ENCODE measurements at places on chromosomes 6 and 20.

DNA sequence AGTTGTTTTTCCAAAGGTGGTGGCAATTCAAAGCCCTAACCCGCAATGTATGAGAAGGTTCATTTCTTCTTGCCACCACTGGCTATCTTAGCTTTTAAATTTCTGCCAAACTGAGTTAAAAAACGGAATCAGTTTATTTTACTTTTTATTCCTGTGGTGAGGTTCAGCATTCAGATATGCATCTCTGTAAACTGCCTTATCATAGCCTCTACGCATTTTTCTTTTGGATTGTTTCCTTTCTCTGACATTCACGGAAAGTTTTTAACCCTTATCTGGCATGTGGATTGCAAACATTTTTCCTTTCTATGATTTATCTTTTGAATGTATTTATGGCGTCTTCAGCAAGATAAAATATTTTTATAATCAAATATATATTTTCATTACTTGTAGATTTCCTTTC is 37.7 kb downstream of the AK9 start:
- no peak for DNase-seq

DNA sequence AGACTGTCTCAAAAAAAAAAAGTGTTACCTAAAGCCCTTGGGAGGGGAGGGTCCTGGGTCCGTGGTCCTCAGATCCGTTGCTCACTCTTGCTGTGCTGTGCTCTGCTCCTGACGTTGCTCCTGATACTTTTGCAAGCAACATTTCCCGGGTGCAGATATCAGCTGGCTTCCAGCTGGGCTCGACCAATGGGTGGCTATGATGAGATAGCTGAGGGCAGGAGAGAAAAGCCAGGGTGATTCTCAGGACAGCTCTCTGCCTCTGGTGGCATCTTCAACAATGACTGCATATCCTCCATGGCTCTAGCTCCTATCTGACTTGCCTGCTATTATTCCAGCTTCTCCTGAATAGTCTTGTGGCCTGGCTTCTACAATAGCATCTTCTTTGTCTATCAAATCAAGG is 134.5 kb downstream of the RPS12 start:
- DNase-seq, result no peak

GRCh38 chr20:58570204-58570859 is 55.1 kb upstream of the APCDD1L start:
- DNase-seq, result no peak

DNA sequence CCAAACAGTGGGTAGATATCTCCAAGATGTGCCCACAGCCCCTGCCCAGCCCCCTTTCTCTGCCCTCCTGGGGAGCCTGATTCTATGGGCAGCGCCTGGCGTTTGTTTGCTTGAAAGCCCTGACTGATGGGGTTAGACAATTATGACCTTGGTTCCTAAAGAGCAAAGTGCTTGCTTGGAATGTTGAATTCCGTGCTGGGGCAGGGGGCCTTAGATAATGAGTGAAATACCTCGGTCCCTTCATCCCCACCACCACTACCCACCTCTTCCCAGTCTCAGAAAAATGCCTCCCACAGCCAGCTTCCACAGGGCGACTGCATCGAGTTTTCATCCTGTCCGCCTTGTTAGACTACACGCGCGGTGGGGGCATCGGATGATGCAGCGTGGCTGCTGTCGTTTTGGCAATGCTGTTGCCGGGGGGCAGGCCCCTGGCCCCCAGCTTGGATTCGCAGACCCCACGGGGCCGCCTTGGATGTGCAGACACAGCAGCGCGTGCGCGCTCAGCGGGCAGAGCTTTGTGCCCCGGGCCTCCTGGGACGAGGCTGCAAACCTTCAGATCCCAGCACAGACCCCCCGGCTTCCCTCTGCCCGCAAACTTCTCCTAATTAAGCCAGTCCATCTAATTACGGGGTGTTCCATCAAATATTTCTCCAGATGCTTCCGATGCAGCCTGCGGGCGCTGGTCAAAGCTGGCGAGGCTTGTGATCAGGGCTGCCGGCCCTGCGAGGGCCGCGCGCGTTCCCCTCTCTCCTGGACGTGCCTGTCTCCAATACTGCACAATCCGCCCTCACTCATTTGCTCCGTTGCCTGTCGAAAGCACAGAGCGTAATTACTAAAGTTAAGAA is 86.1 kb downstream of the LINC00237 start:
- DNase-seq, result no peak

DNA sequence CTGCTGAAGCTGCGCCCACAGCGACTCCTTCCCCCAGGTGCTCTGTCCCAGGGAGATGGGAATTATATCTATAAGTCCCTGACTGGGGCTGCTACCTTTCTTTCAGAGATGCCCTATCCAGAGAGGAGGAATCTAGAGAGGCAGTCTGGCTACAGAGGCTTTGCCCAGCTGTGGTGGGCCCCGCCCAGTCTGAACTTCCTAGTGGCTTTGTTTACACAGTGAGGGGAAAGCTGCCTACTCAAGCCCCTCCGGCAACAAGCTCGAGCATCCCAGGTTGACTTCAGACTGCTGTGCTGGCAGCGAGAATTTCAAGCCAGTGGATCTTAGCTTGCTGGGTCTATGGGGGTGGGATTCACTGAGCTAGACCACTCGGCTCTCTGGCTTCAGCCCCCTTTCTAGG is 152.5 kb upstream of the MAP3K7 start:
- DNase-seq, result no peak

DNA sequence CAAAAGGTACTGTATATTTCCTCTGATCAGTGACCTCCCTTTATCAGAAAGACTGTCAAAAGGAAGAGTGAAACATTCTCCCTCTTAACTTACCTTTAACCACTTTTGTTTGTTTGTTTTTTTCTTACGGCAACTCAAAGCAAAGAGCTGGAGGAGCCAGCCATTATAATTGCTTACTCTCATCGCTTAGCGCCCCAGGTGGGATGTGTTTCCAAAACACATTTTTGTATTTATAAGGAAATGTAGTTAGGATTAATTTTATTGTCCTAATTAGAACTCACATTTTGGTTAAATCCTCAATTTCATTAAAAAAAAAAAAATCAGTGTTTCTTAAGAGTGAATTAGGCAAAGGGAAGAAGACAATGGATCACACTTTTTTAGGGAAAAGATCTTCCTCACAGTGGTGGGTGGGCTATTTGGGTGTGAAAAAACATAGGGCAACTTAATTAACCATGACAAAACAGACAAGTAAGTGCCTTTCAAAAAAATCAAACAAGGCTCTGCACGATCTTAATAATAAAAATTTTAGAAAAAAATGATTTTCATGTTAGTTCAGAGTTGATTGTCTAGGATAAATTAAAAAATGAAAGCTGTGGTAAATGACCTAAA is 1.2 kb upstream of the PHACTR2 start:
- no peak for DNase-seq

DNA sequence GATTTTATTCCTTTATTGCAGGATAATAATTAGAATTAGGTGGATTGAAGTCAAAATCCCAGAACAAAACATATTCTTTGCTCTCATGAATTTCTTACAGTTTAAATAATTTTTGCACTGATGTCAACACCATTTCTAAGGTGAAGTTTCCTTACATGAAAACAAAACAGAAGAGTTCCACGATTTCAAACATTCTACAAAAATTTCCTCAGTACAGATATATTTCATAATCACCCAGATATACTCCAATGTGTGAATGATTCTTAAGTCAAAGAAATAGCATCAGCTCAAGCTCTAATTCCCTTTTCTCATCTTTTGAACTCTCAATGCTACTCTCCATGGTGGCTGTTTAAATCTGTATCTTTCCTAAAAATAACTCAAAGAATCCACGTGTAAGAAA is 39.5 kb upstream of the THBS2 start:
- no peak for DNase-seq

GRCh38 chr6:112203577-112204349 is 50.6 kb downstream of the LAMA4 start:
- DNase-seq, result no peak

GRCh38 chr6:132843316-132844035 is 29.1 kb downstream of the RPS12 start:
- DNase-seq, result no peak

DNA sequence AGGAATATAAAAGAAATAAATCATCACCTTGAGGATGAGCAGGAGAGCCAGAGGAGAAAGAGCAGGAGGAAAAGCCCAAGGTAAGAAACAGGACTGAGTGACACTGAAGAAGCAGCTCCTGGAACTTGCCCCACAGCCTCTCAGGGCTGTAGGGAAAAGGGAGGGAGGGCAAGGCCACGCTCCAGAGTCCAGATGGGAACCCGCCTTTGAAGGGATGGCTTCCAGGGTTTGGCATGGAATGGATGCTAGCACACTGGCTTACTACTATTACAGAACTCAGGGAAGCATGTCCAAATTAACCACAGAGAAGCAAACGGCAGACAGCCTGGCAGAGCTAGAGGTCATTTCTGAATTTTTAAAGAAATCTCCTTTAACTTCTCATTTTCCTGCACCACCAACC is 26.8 kb downstream of the RALGAPA2 start:
- no peak for DNase-seq

DNA sequence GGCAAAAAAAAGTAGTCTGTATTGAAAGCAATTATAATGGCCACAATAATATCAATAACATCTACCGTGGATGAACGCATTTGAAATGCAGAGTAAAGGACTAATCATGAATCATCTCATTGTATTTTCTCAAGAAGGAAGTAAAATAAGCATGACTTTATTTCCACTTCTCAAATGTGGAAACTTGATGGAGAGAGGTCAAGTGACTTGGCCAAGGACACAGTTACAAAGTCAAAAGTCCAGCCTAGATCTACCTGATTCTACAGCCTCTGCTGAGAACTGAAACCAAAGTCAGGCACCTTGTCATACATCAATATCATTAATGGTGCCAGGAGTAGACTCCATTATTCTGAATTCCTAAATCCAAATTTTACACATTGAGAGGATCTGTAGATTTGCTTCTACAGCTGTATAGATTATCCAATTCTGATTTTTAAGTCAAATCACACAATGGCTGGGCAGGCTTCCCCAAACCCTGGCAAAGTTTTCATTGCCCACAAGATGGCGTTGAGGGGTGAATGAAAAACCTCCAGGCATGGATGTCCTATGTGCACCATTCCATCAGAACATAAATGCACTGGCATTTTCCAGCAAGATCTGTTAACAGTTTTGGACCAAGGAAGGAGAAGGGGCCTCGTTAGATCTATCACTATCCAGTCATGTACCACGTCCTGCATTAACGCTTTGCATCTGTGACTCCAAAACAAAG is 423.1 kb downstream of the MAFB start:
- no peak for DNase-seq

GRCh38 chr6:104771258-104771832 is 88.4 kb downstream of the HACE1 start:
- no peak for DNase-seq

DNA sequence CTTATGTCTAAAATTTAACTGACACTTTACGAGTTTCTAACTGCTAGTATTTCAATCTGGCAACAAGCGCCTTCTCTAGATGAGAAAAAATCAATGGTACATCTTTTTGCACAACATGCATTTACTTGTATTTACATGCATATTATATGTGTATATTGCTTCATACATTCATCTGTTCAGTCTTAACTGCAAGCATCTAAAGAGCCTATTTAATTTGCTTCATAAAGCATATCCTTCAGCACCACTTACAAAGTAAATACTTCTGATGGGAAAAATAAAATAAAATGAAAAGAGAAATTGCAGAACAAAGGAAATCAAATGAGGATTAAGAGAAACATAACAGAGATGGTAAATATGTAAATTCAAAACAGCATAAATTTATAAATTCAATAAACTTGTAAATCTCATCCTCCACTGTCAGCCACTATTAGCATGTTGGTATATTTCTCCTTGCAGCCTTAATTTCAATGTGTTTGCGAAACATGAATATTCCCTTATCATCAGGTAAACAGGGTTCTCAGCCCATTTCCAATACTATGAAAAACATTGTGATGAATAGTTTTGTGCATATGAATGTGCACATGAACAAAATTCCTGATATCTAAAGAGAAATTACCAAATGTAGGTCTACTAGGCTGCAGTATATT is 332.5 kb upstream of the RUNX2 start:
- DNase-seq, result no peak

- DNase-seq, result no peak
Observed at GRCh38 chr6:77341058-77341986, 122.0 kb downstream of the HTR1B start.

DNA sequence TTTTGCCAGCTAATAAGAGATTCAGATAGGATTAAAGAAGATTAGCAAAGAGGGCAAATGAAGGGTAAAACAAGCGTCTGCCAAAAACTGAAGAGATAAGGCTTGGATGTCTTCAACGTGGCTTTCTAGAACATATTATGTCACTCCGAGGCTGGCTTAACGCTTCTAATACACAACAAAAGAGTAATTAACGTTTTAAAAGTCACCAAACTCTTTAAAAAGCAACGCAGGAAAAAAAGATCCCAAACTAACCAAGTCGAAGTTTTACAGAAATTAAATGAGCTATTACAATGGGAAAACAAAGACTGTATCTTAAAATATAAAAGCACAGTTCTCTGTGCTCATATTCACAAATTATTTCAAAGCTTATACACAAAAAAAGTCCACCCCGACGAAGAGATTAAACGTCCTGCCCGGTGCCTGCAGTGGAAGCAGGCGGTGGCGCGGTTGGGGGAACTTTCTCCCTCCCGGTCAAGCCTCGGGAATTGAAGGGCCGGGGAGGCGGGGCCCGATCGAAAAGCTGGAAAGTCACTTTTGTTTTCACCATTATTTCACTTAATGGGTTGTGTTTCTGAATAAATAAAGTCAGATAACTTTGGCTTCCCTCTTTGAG is 1.2 kb downstream of the MAK start:
- DNase-seq, result no peak

- no peak for DNase-seq
Observed at GRCh38 chr6:125507987-125508655, 206.4 kb upstream of the HDDC2 start.

DNA sequence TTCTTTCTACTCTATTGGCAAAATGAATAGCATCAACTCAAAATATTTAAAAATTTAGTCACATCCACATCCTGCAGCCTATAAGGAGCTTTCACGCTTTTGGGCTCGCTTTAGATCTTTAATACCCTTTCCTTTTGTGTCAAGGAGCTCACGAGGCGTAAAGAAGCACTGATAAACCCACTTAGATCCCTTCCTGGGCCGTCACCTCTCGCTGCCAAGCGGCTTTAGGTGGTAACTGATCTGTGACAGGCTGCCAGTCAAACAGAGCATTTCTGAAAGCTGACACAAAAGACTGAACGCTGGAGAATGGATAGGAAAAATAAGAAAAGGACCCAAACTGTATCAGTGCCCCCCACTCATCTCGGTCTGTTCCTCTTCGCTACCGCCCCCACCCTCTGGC is 385.7 kb upstream of the MMS22L start:
- DNase-seq, result no peak

DNA sequence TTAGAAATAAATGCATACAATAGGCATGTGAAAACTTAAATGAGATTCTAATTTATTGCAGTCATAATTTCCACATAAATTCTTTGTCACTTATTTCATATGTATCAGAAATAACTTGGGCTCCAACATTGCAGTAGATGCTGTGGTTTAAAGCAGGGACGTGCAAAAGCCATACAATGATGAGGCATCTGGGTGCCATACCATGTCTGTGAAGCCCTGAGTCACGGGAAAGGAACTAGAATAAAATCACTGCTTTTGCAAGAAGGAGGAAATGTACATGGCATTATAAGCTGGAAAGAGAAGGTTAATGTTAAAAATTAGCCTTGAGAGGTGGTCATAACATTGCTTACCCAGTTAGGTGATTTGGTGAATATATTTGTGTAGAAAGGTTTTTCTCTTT is 180.4 kb downstream of the SASH1 start:
- DNase-seq, result no peak

Data from stimulated activated CD8-positive, alpha-beta memory T cell treated with anti-CD3 and anti-CD28 coated beads, Interleukin-2, amount 100 ng/mL, for 1 hour (primary cell).